Fibroblast of lung (primary cell): ENCODE measurements at places on chromosomes 12 and 14. TPM values are rescaled to one million over a fixed set of nuclear protein-coding genes. Genes with fewer than 3 reads are reported as not detected.

The SLC10A1 gene
- total RNA-seq = not detected in 2 replicates

The ASPG gene
- total RNA-seq = not detected in 2 replicates

The MYBPC1 gene
- total RNA-seq = not detected in 2 replicates

The YEATS4 gene
- total RNA-seq = 11.3 and 16.3 TPM in 2 replicates

The CELA1 gene
- total RNA-seq = not detected in 2 replicates

The IFNG-AS1 gene
- total RNA-seq = not detected in 2 replicates

The HNF1A gene
- total RNA-seq = not detected in 2 replicates

The KRT72 gene
- total RNA-seq = not detected in 2 replicates

The TMTC1 gene
- total RNA-seq = 92.5 and 222 TPM in 2 replicates

The DLGAP5 gene
- 0.77 and 8.1 TPM in 2 replicates for total RNA-seq

The KLRC4 gene
- total RNA-seq = not detected in 2 replicates

The PRPH gene
- total RNA-seq = 0.26 and 0.50 TPM in 2 replicates

The MAP3K12 gene
- 37.8 and 40.8 TPM in 2 replicates for total RNA-seq

The PLA2G1B gene
- 0.51 TPM in 1 of 2 replicates, not detected in the other for total RNA-seq

The WNK1 gene
- 67.3 and 130 TPM in 2 replicates for total RNA-seq

The HOXC9 gene
- total RNA-seq = 0.26 TPM in 1 of 2 replicates, not detected in the other

The KRT6C gene
- not detected in 2 replicates for total RNA-seq

The TAC3 gene
- 0.17 TPM in 1 of 2 replicates, not detected in the other for total RNA-seq

The STXBP6 gene
- 4.5 and 7.7 TPM in 2 replicates for total RNA-seq

The CEP128 gene
- 6.7 and 7.8 TPM in 2 replicates for total RNA-seq

The RNASE3 gene
- not detected in 2 replicates for total RNA-seq

The B4GALNT1 gene
- 0.51 and 2.3 TPM in 2 replicates for total RNA-seq

The CMA1 gene
- total RNA-seq = not detected in 2 replicates

The METAP2 gene
- 78.9 and 90.4 TPM in 2 replicates for total RNA-seq

The CCDC91 gene
- total RNA-seq = 33.6 and 47.6 TPM in 2 replicates

The HOXC6 gene
- total RNA-seq = 0.17 and 0.51 TPM in 2 replicates

The LIMA1 gene
- total RNA-seq = 70.6 and 171 TPM in 2 replicates

The EFCAB11 gene
- total RNA-seq = 2.6 and 2.8 TPM in 2 replicates

The PRORP gene
- total RNA-seq = 12.1 and 14.2 TPM in 2 replicates

The GARIN6 gene
- not detected in 2 replicates for total RNA-seq

The DBX2 gene
- not detected in 2 replicates for total RNA-seq

The TXNDC16 gene
- total RNA-seq = 3.0 and 5.1 TPM in 2 replicates
